ENCODE measurements at places on chromosomes 1 and 21. TPM values are rescaled to one million over a fixed set of nuclear protein-coding genes. Genes with fewer than 3 reads are reported as not detected.

- DNase-seq, result no peak
Observed at GRCh38 chr1:101996825-101997465, at the start of gene OLFM3. OLFM3 (minus strand) TSS chr1:101996926.

DNA sequence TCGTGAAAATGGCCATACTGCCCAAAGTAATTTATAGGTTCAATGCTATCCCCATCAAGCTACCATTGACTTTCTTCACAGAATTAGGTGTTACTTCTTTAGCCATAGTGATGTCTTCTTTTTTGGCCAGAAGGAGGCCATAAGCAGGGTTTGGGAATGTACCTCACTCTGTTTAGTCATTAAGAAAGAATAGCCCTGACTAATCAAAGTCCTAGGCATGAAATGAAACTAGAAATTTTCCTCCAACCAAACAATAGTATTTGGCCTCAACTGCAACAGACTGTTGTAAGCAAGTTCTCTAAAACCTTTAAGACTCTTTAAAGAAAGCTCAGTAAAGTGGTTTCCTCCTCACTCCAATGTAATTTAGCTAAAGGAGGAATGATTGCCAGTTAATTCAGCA lies 163.9 kb downstream of the AKT3 start:
- no peak for DNase-seq

DNA sequence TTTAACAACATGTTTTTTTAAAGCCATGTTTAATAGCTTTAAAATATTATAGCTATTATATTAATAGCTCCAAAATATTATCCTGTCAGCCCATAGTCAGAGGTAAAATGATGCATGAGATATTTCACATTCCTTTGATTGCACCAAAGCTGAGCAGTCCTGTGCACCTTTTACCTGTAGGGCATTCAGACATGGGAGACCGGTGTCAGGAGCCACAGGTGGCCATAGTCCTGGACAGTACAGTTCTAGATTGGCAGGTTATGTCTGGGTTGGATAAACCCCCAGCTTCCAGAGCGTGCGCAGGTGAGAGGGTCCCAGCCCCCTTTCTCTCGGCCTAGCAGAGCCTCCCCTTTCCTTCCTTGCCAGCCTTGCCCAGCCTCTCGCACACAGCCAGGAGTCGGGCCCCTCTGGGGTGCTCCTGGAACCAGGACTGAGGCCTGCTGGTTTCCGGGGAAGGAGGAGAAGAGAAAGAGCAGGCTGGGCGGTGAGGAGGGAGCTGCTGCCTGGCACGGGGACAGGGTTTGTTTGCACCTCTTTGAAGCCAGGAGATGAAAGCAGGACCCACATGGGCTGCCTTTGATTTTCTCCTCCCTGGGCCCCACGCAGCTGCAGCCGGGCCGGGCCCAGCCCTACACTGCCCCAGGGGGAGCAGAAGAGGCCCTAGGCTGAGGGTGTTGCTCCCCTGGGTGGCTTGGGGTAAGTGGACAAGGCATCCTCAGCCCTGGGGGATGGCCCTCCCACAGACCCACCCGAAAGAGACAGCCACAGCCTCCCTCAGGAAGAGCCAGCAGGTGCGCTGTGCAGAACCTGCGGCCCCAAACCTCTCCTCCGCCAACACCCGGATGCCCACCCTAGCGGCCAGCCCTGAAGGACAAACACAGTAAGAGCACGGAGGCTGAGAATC lies 75.2 kb upstream of the TARDBP start:
- DNase-seq, result no peak

DNA sequence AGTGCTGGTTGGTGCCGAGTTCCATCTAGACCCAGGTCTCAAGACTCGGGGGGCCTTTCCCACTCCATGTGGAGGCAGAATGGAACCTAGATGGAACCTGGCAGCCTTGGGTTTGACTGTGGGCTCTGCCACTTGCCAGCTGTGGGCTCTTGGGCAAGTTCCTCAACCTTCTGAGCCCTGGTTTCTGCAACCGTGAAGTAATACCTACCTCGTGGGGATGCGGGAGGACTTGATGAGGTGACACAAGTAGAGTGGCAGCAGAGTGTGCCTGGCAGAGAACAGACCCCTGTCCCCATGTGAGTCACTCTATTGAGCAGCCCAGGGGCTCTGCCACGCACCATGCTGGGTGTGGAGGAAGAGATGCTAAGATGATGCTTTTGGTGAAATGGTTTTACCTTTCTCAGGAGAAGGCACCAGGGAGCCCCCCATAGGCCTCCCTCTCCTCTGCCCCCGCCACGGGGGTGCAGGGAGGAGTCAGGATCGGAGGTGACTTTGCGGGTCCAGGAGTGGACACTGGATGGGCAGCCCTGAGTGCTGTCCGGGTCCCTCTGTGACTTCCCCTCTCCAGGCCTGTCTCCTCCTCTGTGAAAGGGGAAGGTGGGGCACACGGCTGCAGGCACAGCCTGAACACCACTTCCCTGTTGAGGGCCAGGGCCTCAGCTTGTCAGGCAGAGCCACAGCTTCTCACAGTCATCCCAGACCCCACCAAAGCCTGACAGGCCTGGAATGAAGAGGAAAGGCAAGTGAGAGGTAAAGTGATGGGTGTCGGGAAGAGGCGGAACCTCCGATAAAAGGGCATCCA lies 36.7 kb upstream of the EDN2 start:
- DNase-seq, result no peak

DNA sequence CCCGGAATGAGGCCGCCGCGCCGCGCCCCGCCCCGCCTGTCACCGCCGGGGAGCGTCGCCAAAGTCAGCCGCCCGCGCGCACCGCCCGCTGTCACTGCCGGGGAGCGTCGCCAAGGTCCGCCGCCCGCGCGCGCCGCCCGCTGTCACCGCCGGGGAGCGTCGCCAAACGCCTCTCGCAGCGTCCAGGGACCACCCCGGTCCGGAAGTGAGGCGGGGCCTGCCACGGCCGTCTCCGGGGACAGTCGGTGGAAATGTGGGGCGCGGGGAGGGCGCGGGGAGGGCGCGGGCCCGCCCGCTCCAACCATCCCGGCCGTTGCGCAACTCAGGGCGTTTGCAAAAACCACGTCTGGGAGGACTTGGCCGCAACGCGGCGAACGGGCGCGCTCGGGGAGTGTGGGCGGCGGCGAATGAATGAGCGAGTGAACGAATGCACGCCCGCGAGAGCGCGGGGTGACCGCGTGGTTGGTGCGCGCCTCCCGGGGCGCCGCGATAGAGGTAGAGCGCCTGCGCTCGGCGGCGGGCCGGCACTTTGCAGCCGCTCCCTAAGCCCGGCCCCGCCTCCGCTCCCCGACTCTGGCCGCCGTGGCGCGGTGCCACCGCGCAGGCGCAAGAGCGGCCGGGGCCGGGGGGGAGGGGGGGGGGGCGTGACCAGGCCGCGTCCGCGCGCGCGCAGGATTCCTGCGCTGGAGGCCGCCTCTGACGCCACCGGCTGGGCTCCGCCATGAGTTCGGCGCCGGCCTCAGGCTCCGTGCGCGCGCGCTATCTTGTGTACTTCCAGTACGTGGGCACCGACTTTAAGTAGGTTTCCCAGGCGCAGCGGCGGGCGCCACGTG lies at the start of the genes ACAP3 and PUSL1:
ACAP3 (minus strand) TSS at position 8 of the 833 bp plus-strand sequence. CDS start 115 bp downstream, outside the sequence.
PUSL1 (plus strand) TSS at position 675 of the 833 bp plus-strand sequence; CDS start at position 722, 47 bp downstream.
- DNase-seq, result peak; percentile 34

- DNase-seq, result no peak
Observed at GRCh38 chr1:100942304-100943046, 46.6 kb downstream of the SLC30A7 start.

DNA sequence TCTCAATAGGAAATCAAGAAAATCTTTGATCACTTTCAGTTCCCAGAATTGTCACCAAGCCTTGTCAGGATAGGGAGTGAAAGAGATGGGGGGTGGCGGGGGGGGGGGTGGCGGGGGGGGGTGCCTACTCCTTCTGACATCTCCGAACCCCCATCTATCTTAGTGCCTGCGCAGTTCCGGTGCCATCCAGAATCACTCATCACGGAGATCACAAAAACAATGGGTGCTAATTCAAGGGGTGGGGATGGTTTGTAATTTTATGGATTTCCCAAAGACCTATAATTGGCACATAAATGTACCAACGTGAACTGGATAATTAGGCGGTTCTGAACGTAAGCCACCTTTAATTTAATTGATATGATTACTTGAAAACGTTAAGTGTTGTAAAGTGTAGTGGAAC lies 2.1 kb downstream of the DAB1 start:
- no peak for DNase-seq

- no peak for DNase-seq
Observed at GRCh38 chr1:218811497-218811896, 362.2 kb upstream of the LYPLAL1 start.

GRCh38 chr21:28738420-28738704 lies 254.3 kb downstream of the LTN1 start:
- no peak for DNase-seq

- DNase-seq, result peak; percentile 1
Observed at GRCh38 chr1:92749024-92749634, 35.8 kb downstream of the EVI5 start.

- peak; percentile 32 for DNase-seq
Observed at GRCh38 chr1:59272507-59272906, 24.4 kb upstream of the FGGY start.

The MARK1 gene
- total RNA-seq, result 9.5 TPM

The DNAH14 gene
- 30.8 TPM for total RNA-seq

The NOTCH2 gene
- 136 TPM for total RNA-seq

The DNAI4 gene
- total RNA-seq, result 2.7 TPM
